ENCODE measurements at places on chromosomes 4 and X.

GRCh38 chr4:108160741-108161352 is 7.9 kb downstream of the LEF1 start:
- DNase-seq, result no peak

GRCh38 chr4:183658362-183659028 is 490 bp downstream of the RWDD4 start:
- DNase-seq, result no peak

- no peak for DNase-seq
These were observed 836.6 kb upstream of the PRKX start for GRCh38 chrX:4550018-4550417.

DNA sequence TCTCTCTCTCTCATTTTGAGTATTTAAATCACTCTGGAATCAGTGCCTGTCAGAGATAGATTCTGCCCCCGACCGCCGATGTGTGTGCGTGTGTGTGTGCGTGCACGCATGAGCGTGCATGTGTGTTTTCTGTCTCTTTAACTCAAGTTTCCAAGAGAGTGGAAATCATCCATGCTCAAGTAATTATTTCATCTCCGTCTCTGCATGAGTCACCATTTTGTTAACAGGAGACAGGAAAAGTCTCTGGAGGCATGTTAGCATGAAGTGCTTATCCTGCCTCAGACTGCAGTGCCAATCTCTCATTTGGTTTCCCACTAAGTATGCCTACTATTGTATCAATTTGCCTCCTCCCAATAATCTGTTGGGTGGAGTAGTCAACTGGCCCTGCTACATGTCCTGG is 182.9 kb upstream of the NHS start:
- no peak for DNase-seq

DNA sequence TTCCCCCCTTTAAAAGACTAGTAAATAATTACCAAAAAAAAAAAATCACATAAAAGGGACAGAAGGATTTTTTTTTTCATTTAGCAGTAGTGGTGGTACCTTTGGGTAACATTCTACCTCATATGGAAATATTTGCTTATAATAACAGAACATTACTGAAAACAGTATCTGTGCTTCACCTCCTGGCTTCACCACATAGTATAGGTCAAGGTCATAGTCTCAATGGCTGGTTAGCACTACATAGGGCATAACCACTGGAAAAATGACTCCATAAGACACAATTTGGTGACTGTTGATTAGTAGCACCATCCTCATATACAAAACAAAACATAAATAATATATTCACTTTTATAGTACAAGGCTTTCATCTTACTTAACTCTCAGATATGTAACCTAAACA is 34.7 kb downstream of the MANBA start:
- DNase-seq, result no peak

GRCh38 chr4:16264798-16265197 is 38.5 kb upstream of the TAPT1 start:
- DNase-seq, result no peak

- no peak for DNase-seq
These were observed 1.2 kb downstream of the ARHGAP6 start for GRCh38 chrX:11664211-11665167.

DNA sequence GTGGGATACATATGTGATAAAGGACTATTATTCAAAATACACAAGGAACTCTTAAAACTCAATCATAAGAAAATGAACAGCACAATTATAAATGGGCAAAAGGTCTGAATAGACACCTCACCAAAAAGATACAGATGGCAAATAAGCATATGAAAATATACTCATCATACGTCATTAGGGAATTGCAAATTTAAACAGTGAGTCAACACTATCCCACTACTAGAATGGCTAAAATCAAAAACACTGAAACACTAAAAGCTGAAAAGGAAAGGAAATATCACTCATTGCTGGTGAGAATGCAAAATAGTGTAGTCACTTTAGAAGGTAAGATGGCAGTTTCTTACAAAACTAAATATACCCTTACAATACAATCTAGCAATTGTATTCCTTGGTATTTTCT is 597.0 kb upstream of the PABPC4L start:
- no peak for DNase-seq

- DNase-seq, result no peak
These were observed at the start of gene DDIT4L for GRCh38 chr4:100189820-100190642. Gene DDIT4L, minus strand, starts transcription at chr4:100190468. Its CDS starts 485 bp downstream, at chr4:100189983.

DNA sequence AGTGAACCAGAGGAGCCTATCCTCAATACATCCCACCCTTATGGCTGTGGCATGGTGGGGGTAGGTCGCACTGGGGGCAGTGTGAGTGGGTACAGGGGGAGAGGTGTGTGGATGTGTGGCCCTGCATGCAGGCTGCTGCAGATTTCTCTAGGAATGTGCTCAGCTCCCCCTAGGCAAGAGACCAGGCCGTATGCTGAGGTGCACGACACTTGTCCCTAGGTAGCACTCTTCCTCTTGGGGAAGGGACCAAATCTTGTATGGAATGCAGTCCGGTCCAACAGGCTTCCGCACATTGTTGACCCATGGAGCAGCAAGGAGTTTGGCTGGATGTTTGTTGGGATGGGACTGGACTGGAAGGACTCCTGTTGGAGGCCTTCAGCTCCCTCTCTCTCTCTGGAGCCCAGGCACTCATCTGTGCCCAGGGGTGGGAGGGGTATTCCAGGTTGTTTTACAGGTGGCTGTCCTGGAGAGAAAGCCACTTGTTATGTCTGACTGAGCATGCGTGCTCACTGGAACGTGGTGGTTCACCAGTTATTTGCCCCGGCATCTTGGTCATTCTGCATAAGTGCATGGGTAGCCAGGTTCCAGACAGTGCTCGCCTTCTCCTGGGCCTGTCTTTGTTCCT is 55.1 kb downstream of the NBDY start:
- DNase-seq, result no peak

GRCh38 chr4:173794662-173795061 is 264.6 kb upstream of the HAND2 start:
- DNase-seq, result no peak

GRCh38 chr4:1370321-1371124 is 23.5 kb downstream of the UVSSA start:
- no peak for DNase-seq

GRCh38 chrX:124476562-124476961 is 130.2 kb downstream of the SH2D1A start:
- no peak for DNase-seq

Measured in effector memory CD4-positive, alpha-beta T cell (primary cell).